Activated naive CD4-positive, alpha-beta T cell treated with Interleukin-2 at 50 U/mL for 16 hours (primary cell): ENCODE measurements at places on chromosomes 12 and 14.

DNA sequence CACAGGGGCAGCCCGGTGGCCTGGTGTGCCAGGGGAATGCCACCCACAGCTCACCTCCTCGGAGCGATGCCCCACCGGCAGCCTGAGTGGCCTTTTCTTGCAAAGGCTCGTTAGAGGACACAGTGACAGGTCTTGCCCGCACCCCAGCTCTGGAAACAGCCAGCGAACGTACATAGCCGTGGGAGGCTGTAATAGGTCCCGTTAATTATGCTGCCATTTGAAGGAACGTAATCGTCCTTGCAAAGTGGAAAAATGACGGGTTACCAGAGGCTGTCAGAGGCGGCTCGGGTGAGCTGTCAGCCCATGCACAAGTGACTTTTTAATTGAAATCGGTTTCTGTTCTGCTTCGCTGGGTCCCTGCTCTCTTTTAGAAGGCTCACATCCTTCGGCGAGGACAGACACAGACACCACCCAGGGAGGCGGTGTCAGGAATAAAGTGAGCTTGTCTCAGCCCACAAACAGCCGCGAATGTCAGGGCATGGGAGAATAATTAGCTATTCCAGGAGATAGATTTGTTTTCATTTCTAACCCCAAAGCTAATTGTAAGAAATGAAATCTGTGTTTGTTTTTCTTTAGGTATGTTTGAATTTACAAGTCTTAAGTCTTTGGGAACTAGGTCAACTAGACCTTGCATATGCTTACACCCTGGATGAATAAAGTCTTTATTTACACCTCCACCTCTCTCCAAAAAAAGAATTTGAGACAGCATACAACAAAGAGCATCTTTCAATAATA is 77.2 kb upstream of the RFLNA start:
- DNase-seq = no peak

DNA sequence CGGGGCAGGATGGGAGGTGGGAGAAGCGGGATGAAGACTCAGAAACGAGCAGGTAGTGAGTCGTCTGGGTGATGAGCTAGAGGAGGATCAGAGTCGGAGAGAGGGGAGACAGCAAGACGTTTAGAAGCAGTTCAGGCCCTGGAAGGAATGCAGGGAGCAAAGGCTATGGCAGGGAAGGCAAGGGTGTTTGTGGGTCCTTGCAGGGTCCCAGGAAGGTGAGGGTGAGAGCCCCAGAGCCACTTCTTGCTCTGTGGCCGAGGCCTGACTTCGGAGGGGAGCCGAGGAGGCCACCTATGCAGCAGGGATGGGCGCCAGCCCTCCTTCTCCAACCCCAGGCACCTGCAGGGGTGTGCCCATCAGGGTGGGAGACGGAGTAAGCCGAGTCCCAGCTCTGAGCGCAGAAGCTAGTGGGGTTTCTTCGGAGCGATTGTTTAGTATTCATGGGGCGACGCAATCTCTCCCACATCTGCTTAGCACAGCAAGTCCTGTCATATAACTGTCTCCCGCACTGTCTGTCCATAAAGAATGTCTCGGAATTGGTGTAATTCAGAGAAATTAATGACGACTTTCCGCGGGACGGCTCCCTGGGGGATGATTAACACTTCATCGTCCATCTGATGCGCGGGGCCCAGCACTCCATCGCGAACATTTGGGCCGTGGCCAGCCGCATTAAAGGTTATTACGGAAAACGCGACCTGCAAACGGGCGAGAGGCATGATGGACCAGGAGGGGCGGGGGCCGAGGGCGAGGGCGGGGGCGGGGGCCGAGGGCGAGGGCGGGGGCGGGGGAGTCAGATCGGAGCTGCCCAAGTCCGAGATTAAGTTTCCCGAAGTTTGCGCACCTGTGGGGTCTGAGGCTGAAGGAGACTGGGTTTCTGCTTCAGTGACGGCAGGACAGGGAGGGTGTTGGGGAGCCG is 12.2 kb upstream of the CALCOCO1 start:
- DNase-seq = no peak

- DNase-seq = no peak
Measured at GRCh38 chr12:69666798-69667197, 32.3 kb downstream of the BEST3 start.

DNA sequence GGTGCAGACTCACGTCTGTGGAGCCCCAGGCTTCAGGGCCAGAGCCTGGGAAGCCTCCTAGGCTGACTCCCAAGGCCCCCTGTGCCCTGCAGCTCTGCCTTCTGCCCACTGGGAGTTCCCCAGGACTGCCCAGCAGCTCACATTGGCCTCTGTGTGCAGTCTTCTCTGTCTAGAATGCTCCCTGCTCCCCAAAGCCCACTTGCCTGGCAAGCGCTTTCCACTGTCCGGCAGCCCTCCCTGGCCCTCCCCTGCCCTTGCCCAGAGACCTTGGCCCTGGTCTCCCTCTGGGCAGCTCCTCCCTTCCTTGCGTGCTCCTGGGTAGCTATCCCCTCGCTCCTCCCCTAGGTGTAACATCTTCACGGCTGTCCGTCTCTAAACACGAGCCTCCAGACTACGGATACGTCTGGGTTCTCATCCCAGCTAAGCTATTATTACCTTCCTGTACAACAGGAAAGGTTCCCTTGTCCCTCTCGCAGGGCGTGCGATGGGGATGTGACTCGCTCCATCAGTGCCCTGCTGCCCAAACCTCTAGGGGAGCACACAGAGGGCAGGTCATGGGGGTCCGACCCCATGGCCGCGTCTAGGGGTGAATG is 325.5 kb upstream of the RTL1 start:
- no peak for DNase-seq

GRCh38 chr12:52749827-52750226 is 27.3 kb downstream of the KRT76 start:
- DNase-seq = no peak

GRCh38 chr14:96261053-96261452 is 5.0 kb downstream of the BDKRB1 start:
- DNase-seq = no peak

DNA sequence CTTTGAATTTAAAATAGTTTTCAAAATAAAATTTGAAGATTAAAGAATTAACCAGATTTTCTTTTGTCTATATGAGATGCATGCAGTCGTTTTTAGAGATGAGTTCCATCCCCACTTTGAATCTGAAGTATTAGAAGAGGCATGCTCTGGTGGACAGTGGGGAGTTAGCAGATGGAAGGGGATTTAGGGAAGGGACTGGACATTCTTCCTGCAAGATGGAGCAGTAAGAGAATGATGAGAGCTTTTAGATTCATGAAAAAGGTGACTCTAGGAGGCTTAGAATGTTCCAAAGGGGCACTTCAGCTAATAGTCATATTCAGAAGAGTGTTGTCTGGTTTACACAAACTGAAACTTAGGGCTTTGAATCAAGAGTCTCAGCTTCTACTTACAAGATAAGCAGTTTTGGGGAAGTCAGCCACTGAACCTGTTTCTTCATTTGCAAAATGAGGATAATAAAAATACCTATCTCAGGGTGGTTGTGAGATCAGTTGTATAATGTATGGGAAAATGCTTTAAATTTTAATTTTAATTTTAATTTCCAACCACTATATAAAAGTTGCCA is 3.7 kb downstream of the ZBTB1 start:
- no peak for DNase-seq

DNA sequence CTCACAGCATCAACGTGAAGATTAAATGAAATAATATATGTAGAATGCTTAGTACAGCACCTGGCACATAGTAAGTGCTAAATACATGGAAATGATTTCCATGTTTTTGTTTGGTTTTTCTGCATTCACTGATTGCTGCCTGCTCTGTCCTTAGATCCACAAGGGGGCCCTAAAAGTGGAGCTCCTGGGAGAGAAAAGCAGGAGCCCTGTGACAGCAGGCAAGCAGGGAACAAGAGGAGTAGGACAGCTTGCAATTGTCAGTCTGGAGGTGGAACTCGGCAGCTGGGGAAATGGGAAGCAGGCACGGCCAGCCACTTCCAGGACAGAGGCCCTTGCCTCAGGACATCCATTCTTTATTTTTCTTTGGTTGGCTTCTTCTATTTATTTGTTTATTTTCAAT is 292.9 kb downstream of the BMP4 start:
- DNase-seq = no peak

DNA sequence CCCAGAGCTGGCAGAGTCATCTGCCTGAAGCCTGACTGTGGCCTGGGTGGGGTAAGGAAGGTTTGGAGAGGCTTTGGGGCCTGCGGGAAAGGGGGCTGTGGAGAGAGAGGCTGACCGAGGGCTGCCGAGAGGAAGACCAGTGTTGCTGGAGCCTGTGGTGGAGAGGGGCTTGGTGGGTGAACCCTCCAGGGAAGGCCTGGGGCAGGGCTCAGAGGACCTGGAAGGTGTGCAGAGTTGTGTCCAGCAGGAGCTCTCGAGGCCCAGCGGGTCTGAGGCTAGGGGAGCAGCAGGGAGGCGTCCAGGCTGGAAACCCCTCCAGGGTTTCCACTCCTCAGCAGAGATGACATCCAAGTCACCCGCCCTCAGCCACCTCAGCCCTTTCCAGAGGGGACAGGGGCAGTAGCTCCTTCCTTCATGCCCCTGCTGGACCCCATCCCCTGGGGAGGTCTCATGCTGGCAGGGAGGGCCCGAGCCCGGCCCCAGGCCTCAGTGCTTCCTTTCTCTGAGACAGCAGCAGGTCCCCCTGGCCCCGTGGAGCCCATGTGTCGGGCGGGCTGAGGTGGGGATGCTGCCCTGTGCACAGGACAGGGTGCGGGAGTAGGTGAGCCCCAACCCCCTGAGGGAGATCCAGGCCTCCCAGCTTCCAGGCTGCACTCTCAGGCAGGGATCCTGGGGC is 8.4 kb downstream of the CEP170B start:
- no peak for DNase-seq

DNA sequence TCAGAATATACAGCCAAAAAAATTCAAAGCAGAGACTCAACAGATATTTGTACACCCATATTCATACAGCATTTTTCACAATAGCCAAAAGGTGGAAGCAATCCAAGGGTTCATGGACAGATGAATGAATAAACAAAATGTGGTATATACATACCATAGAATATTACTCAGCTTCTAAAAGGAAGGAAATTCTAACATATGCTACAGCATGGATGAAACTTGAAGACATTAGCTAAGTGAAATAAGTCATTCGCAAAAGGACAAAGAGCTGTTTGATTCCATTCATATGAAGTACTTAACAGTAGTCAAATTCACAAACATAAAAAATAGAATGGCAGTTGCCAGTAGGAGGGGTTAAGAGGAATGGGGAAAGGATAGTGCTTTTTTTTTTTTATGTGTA is 91.8 kb upstream of the ARID2 start:
- no peak for DNase-seq

DNA sequence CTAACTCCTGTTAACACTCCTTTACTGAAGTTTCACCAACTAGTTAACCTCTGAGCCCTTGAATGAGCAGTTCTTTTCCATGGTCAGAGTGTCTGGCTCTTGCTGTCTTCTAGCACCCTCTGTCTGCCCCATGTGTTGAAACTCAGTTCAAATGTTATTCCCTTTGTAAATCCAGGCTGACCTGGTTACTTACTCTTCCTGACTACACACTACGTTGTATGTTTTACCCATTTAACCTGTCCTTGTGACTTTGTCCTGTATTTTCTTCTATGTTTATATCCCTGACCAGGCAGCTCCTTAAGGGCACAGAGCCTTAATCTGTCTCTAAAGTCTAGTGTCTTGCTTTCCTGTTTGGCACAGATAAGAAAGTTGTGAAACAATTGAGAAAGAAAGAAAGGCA is 389.0 kb upstream of the RPL10L start:
- no peak for DNase-seq

DNA sequence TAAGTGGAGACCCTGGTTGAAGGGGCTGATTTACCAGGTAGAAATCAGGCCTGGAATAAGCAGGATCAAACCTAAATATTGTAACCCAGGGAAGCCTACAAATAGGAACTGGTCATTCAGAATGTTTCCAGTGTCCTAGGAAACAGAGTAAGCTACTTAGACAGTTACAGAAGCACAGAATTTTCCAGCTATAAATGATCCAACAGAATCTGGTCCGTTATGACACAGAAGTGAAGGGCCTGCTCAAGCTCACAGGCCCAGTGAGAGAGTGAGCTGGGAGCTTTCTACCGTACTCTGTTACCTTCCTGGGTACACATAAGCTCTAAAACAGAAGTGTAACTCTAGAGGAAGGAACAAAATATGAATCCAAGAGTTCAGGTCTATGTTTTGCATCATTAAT is 119.1 kb downstream of the TTC7B start:
- no peak for DNase-seq

DNA sequence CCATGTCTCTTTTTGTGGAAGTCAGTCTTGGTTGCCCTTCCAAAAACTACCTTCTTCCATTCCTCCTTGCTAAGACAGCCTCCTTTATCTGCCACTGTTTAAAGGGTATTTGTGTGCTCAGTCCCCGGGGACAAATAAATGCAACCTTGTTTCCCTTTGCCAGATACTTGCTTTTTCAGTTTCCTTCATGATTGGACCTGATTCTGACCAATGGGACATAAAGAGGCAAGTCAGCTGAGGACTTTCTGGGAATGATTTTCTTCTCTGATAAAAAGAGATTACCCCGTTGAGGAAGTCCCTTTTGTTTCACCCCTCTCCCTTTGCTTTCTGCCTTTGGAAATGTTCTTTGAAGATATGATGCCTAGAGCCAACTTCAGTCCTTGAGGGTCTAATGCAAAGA is 7.4 kb upstream of the TUBA1B start:
- DNase-seq = no peak

DNA sequence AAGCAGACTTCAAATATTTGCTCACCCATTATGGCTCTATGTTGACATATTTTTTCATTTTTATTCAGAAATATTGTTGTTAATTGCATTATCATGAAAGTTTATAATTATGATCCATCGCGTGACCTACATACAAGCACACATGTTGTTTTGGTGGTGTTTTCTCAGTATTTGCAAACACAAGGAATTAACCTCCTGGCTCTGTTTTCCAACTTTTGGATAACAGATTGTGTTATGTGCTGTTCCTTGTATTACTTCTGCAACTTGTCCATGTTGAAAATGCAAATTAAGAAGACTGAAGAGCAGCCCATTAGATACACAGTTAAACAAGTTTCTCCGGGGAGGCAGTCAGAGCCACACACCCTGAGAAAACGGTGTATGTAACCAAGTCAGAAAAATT is 201.2 kb downstream of the SEC23A start:
- no peak for DNase-seq

DNA sequence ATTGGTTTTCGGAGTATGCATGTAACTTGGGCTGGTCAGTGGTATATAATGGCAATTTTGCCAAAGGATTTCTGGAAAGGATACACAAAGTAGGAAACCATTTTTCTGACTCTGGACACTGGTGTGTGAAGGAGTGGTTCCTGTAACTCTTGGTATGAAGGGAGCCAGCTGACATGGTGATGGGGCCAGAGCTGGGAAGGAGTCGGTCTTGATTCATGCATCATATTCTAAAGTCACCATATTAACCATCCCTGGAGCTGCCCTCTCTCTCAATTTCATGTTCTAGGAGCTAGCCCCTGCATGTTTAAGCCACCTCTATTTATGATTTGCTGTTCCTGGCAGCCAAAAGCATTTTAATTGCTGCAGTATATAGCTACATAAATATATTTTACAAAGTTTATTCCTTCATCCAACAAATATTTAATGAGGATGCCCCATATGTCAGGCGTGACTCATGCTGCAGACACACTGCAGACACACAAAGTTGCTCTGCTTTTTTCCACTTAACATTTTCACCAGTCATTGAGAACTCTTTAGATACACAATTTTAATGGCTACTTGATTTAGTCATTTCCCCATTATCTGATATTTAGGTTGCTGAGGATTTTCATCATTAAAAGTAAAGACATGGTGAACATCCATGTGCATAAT is 78.7 kb upstream of the PSMC1 start:
- DNase-seq = no peak

GRCh38 chr12:2752676-2753371 is 41.9 kb upstream of the FKBP4 start:
- DNase-seq = peak; percentile 67

- no peak for DNase-seq
Measured at GRCh38 chr14:69475194-69475818, 9.2 kb upstream of the PLEKHD1 start.
